ENCODE measurements at places on chromosomes 12 and 14.

DNA sequence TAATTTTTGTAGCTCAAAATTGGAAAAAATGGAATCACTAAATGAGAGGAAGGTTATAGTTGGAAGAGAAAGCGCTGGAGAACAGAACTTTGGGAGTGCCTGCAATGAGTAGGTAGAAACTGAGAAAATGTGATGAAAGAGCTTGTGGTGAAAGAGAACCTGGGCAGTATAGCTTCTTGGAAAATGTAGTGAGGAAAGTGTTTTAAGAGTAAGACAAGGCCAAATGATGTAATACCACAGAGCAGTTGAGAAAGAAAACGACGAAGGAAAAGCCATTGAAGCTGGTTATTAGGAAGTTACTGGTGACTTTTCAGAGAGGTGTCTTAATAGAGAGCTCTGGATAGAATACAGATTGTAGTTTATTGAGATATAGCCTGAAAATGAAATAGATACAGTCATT lies 255.3 kb downstream of the AEBP2 start:
- no peak for DNase-seq

- DNase-seq = no peak
These were observed 1.6 kb downstream of the NXPH4 start for GRCh38 chr12:57218030-57218853.

DNA sequence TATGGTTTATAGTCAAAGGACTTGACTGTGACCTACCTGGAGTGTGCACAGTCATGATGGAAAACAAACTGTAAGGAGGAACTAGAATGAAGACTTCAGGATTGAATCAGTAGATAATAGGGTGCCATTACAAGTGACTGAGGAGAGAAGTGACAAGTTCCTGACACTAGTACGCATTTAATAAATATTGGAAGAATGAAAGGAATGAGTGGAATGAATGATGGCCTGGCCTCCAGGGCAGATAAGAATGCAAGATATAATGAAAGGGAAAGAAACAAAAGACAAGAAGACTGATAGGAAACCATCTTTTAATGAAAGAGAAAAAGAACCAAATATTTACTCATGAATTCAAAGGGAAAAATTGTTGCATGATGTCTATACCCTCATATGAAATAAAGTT lies 44.7 kb upstream of the NEDD1 start:
- DNase-seq = no peak

DNA sequence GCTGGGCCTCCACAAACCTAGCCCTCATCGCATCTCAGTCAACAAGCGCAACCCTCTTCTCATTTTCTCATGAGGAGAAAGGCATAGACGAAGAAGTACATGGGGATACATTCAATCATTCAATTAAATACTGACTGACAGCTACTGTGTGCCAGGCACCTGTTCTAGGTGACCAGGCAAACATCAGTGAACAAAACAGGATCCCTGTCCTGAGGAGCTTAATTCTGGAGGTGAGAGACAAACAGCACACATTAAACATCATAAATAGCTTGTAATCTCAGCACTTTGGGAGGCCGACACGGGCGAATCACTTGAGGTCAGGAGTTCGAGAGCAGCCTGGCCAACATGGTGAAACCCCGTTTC lies 362 bp upstream of the ACYP1 start:
- DNase-seq = no peak
